Mucosa of gallbladder (tissue), 1 donor: ENCODE measurements at places on chromosomes 12 and 14. TPM values are rescaled to one million over a fixed set of nuclear protein-coding genes. Genes with fewer than 3 reads are reported as not detected.

DNA sequence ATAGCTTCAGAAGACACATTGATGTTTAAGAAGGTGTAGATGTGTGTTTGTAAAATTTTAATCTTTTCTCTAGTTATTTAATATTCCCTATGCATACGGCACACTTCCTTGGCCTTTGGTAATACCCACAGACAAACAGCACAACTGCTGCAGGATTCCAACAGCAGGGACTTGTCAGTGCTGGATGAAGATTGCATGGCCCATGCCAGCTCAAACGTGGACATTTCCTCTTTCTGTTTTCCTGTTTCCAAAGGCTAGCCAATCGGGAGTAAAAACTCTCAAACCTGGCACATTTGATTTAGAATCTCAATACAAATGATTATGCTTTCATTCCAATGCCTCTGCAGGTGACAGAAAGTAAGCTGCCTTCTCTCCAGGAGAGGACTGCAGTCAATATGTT, 22.5 kb upstream of the PDE3A start:
- no peak for DNase-seq

DNA sequence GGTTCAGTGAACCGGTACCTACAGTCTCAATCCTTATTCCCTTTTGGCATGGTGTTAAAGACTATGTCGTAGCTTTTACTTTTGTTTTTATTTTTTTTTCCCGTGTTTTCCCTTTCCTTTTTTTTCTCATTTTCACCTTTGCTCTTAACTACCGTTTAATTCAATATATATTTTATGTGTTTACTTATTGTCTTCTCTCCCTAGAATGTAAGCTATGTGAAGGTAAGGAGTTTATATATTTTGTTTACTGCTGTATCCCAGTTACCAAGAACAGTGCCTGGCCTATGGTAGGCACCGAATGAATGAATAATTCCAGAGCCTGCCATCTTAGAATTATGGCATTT, 261 bp upstream of the MLH3 start:
- no peak for DNase-seq

- peak; percentile 32 for DNase-seq
Observed at GRCh38 chr12:92503029-92503931, 199.5 kb upstream of the PLEKHG7 start.

- DNase-seq, result peak; percentile 45
Observed at GRCh38 chr14:87615822-87616679, 376.9 kb downstream of the GALC start.

Gene ANO2
- 2.5 TPM for total RNA-seq

DNA sequence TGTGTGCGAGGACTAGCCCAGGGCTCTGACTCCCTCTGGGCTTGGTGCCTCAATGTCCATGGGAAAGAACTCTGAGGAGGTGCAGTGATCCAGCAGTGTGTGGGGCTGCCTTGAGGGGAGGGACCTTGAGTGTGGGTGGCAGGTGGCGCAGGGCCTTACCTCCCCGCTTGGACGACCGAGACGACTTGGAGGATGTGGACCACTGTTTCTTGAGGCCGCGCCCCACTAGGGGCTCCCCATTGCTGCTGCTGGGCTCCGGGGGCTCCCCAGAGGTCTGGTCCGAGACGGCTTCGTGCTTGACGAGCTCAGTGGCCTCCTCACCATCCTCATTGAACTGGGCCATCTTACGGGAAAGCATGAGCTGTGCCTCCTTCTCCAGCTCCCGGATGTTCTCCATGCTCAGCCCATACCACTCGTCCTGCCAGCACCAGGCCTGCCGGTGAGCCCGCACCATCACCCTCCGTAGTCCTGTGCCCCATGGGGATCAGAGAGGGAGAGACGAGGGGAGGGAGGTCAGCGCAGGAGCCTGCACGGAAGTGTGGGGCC, 24.7 kb downstream of the ARL6IP4 start:
- DNase-seq, result no peak

GRCh38 chr12:122880668-122881067, 15.3 kb downstream of the VPS37B start:
- no peak for DNase-seq

- DNase-seq, result no peak
Observed at GRCh38 chr12:2246358-2246757, 193.6 kb downstream of the CACNA1C start.

Gene SYNE2
- total RNA-seq, result 85.7 TPM

Gene CLEC1A
- 3.5 TPM for total RNA-seq

Gene GPR84
- total RNA-seq, result 1.8 TPM

DNA sequence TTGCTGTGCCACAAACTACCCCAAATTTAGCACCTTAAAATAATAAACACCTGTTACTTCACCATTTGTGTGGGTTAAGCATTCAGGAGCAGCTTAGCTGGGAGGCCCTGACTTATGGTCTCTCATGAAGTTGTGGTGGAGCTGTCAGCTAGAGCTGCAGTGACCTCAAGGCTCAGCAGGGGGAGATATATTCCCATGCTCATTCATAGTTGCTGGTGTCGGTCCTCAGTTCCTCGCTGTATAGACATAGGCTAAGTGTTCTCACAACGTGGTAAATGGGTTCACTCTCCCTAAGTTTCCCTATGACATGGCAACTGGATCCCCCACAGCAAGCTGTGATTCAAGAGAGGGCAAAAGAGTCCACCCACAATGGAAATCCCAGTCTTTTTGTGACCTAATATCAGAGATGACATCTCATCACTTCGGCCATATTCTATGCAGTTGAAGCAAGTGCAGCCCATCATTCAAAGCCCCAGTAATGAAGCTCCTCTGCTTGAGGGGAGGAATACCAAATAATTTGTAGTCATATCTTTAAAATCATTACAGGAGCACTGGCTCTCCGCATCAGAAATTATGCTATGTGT, 41.1 kb downstream of the PRB3 start:
- peak; percentile 35 for DNase-seq

- DNase-seq, result no peak
Observed at GRCh38 chr14:77151918-77152588, 10.5 kb upstream of the ZDHHC22 start.

Gene MYF5
- not detected for total RNA-seq

DNA sequence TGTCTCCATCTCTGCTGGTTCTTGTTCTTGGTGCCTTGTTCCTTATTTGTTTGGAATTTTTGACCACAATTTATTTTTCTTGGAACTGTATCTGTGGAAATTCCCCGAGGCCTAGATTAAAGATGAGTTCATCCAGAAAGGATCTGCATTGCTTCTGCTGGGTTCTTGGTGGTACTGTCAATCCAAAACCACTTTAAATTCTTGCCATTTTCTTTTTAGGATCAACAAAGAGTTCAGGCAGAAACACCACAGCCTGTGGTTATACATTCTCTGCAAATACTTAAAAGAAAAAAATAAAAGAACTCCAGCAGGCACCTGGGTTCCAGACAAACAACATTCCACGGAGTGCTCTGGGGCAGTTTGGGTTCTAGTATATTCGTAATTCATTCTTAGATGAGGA, 6.0 kb upstream of the VAMP1 start:
- DNase-seq, result no peak

Gene MDGA2
- total RNA-seq, result 0.20 TPM

DNA sequence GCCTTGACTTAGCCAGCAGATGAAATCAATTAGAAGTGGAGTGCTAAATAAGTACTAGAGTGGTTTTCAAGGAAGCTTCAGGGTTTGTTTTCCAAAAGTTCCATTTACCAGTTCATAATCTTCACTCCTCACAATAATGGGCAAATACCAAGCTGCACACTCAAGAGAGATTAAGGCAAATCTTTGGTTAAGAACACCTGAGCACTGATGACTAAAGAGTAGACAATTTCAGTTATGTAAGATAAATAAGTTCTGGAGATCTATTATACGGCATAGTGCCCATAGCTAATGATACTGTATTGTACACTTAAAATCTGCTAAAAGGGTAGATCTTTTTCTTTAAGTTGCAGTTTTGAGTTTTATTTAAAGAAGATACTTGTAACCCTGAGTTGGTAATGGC, 125.0 kb downstream of the ARMH4 start:
- no peak for DNase-seq

DNA sequence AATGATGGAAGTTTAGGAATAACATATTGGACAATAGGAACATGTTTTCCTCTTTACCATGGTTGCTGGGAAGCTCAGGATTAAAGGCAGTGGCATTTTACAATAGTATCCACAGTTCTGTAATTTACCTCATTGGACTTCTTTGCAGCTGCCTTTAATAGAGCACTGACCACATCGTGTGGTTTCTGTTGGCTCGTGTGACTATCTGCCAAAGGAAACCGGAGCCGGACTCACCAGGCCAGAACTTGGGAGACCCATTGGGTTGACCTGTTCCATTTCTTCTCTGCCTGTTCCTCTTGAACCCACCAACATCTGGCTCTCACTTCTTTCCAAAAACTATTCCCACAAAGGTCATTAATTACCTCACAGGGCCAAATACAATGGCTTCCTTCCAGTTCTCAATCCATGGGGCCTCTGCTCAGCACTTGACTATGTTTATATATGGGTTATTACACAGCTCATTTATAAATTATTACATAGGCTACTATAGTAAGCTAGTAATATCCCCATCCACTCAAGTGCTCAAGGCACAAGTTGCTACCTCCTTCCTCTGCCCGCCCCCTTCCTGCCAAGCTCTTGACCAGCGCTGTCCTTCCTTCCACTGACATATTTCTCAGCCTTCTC, 121.5 kb upstream of the VASH1 start:
- DNase-seq, result no peak

Gene C12orf56
- total RNA-seq, result 0.52 TPM

GRCh38 chr12:6961278-6961694, 9.2 kb downstream of the PHB2 start:
- DNase-seq, result peak; percentile 64

- DNase-seq, result no peak
Observed at GRCh38 chr14:21326972-21327371, 47.1 kb downstream of the RPGRIP1 start.

GRCh38 chr12:32170437-32170998, 63.9 kb downstream of the BICD1 start:
- DNase-seq, result no peak

DNA sequence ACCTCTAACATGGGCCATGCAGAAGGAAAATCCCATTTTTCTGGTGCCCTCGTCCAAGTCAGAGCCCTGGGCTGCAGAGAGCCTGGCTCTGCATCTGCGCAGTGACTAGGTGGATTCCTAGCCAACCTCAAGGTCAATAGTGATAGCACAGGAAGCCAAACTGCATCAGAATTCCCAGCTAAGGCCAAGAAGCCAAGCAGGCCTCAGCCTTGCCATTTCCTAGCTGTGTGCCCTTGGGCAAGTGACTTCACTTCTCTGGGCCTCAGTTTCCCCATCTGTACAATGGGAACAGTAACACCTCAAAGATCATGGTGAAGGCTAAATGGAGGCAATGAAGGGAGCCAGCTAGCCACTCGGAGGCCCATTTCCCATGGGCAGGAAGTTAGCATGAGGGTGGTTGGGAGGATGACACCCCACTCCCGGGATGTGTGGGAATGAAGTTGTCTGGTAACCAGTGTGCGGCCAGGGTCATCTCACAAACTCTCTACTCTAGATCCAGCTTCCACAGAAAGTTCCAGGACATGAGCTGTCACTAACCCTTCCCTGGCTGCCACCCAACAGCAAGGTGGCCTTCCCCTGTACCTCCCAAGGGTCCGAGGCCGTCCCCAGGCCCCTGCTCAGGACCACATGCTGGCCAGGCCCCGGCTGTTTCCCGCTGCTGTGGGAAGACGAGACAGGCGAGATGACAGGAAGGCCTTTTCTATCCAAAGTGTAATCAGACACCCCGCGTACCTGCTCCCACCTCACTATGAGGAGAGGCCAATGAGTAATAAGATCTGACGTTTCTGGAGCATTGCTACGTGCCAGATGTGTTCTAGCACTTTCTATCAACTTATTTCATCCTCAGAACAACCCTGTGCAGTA, 125.7 kb downstream of the SCARB1 start:
- no peak for DNase-seq

Gene FSCB
- not detected for total RNA-seq

Gene NYNRIN
- 30.6 TPM for total RNA-seq

Gene DDX55
- total RNA-seq, result 12.7 TPM

GRCh38 chr12:45644541-45644940, 85.0 kb upstream of the ARID2 start:
- DNase-seq, result no peak

- no peak for DNase-seq
Observed at GRCh38 chr12:126337556-126338441, 1272.6 kb downstream of the AACS start.

Gene TBX3
- 12.0 TPM for total RNA-seq

GRCh38 chr12:6791931-6792520, 2.7 kb downstream of the CD4 start:
- no peak for DNase-seq

GRCh38 chr14:61504901-61505300, 183.5 kb downstream of the PRKCH start:
- DNase-seq, result no peak

Gene RALGAPA1
- 63.1 TPM for total RNA-seq

DNA sequence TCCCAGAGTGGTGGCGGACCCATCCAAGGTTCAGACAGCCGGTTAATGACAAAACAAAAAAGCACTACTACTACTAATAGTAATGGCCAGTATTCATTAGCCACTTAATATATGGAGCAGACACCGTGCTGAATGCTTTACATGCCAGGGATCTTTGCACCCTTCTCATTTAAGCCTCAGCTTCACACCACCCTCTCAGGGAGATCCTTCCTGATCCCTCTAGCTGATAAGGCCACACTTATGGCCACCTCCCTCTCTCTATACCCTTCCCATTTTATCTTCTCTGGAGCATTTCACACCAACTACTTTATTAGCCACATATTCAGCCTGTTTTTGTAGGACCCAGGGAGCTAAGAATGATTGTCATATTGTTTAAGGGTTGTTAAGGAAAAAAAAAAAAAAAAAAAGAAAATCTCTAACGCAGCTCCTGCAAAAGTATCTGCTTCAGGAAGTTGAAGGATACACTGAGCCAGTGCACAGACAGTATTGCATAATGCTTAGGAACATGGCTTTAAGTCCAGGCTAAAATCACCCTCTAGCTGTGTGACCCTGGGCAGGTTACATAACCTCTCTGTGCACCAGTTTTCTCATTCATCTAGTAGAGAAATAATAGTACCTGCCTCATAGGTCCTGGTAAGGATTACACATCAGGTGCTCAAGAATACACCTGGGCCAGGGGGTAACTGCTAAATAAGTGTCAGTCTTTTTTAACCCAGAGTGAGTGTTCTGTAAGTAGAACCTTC, 29.4 kb downstream of the NUAK1 start:
- no peak for DNase-seq

Gene POTEM
- not detected for total RNA-seq

GRCh38 chr12:14138495-14138894, 157.1 kb upstream of the GRIN2B start:
- DNase-seq, result no peak

Gene ABHD12B
- 1.0 TPM for total RNA-seq
